Immature natural killer cell (primary cell): ENCODE measurements at places on chromosomes 12 and 14.

DNA sequence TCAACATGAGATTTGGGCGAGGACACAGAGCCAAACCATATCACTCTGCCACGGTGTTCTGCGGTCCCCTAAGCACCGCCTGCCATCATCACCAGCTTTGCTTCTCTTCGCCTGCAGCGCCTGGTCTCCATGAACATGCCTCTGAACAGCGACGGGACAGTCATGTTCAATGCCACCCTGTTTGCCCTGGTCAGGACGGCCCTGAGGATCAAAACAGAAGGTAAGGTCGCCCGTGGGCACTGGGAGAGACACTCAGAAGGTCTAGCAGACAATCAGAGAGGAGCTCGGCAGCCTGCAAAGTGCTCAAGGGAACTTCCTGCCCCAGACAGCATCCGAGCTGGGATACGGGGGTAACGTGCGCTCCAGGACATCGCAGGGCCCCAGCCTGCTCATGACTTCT is 126.0 kb upstream of the FKBP4 start:
- DNase-seq, result no peak

GRCh38 chr12:91098941-91099340 is 12.4 kb downstream of the LUM start:
- no peak for DNase-seq

DNA sequence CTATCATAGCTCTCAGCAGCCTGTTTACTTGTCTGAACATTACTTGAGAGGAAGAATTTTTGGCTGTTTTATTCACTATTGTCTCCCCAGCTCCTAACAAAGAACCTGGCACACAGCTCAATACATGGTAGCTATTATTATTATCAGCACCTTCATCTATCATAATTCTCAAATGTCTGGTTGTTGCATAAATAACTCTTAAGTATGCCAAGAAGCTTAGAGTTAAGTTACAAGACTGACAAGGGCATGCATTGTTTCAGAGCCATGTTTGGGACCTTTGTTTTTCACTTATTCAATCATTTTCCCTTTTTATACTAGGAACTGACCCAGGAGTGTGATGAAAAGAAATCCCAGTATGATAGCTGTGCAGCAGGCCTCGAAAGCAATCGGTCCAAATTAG is 77.5 kb upstream of the ATP2A2 start:
- DNase-seq, result no peak

- peak; percentile 64 for DNase-seq
Observed at GRCh38 chr14:72518809-72519377, 375.0 kb downstream of the DPF3 start.

DNA sequence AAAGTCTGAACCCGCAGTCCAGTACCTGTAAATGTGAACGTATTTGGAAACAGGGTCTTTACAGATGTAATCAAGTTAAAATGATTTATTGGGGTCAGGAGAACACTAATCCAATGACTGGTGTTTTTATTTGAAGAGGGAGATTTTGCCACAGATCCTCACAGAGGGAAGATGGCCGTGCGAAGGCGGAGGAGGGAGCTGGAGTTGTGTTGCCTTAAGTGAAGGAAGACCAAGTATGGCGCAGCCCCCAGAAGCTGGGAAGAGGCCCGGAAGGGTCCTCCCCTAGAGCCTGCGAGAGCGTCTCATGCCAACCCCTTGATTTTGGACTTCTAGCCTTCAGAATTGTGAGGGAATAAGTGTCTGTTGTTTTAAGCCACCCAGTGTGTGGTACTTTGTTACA is 102.8 kb upstream of the NUDT4 start:
- no peak for DNase-seq

DNA sequence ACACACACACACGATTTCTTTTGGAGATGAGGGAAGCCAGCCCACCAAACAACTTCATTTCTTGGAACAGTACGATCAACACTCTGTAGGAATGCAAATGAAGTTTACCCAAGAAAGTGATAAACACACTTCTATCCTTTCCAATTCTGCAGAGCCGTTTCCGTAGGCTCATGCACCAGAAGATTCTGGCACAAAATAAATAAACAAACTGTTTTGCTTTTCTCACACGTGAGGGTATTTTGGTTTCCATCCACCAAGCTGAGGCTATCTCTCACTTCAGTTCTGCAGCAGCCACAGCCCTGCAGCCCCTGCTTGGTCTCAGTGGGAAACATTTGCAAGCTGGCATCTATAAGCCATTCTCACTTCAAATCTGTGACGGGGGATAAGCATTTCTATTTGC is 15.3 kb upstream of the TSPAN11 start:
- no peak for DNase-seq

GRCh38 chr12:27186022-27186839 is 57.9 kb upstream of the STK38L start:
- no peak for DNase-seq

DNA sequence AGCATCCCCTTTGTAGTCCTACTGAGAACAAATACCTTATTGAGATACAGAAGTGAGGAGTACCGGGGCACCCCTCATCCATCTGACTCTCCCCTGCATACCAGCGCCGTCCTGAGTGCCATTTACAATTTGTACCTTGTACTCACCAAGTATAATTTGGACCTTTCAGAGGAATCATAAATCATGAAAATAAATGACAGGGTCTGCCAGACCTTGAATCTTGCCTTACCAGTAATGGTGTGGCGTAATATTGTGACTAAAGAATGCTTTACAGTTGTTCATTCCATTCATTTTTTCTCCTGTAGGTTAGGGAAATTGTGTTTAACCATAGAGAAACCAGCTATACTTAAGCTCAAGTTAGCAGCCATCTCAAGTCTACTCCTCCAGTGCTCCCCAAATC is 243.7 kb upstream of the RGS6 start:
- no peak for DNase-seq

- DNase-seq, result no peak
Observed at GRCh38 chr14:70454731-70455130, 2.8 kb downstream of the ADAM21 start.

- DNase-seq, result no peak
Observed at GRCh38 chr12:7681535-7681934, 14.0 kb downstream of the GDF3 start.

- no peak for DNase-seq
Observed at GRCh38 chr14:92555465-92556111, 42.0 kb downstream of the RIN3 start.

GRCh38 chr12:84960918-84961317 is 48.3 kb upstream of the SLC6A15 start:
- DNase-seq, result no peak

DNA sequence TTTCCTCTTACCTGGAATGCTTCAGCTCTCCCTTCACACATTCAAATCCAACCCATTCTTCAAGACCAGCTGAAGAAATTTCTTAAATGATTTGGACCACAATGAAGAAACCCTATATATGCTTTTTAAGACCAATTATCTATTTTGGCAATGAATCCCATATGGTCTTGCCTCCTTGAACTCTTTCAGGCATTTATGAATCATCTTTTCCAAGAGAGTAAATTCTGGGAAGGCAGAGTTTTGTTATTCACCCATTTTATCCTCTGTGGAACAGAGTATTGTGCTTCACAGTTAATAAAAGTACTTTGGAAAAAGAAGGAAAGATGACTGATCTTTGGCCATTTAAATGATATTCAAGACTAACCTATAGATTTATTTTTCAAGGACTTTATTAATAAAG is 14.0 kb downstream of the GIT2 start:
- no peak for DNase-seq

- no peak for DNase-seq
Observed at GRCh38 chr12:111457577-111457976, 51.9 kb downstream of the SH2B3 start.

DNA sequence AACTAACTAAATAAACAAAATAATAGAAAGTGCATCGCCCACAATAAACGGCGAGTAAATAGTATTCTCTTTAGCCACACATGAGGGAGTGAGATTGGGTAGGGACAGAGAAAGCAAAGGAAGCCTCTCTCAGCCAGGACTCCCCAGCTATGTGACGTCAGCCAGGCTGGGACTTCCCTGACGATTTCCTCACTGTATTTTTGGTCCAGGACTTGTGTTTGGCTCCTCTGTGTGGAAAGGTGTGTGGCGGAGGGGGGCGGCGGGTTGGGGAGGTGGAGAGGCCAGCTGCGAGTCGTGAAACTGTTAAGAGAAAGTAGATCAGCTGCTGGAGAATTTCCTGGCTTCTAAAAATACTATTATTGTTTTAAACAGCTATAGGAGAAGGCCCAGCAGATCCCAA is 1124.6 kb downstream of the AACS start:
- no peak for DNase-seq

GRCh38 chr12:19034937-19035336 is 94.6 kb upstream of the PLEKHA5 start:
- no peak for DNase-seq

GRCh38 chr14:37590428-37591139 is 4.5 kb downstream of the FOXA1 start:
- DNase-seq, result no peak

- no peak for DNase-seq
Observed at GRCh38 chr12:12028668-12029402, 41.9 kb upstream of the BCL2L14 start.

DNA sequence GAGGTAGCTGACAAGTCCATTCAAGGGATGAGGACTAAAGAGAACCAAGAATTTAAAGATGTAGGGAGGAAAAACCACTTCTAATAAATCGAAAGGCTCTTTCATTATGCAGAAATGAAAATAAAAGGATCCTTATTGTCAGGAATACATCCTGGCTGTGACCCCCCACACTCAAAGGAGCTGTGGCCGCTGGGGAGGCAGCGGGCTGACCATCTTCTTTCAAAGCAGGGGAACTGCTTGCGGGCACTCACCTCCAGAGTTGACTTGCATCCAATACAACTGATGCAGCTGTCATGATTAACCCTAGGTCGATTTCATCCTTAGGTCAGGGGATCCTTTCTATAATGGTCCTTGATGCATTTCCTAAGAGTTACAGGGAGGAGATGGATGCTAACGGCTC is 35.3 kb downstream of the TRAFD1 start:
- no peak for DNase-seq

DNA sequence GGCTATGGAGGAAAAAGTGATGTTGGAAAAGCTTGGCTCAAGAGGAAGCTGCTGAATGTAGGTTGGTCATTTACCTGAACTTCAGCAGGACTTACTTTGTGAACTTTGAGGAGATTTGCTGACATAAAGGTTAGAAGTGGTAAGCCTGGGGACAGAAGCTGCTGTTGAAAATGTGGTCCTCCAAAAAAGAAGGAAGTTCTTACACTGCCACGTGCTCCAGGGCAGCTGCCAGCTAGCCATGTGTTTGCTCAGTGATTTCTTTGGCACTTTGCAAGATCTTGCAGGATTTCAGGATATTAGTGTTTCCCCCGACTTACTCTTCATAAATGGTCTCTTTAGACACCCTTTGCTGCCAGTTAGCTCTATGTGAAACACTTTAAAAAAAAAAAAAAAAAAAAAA is 14.8 kb upstream of the DYRK2 start:
- no peak for DNase-seq

DNA sequence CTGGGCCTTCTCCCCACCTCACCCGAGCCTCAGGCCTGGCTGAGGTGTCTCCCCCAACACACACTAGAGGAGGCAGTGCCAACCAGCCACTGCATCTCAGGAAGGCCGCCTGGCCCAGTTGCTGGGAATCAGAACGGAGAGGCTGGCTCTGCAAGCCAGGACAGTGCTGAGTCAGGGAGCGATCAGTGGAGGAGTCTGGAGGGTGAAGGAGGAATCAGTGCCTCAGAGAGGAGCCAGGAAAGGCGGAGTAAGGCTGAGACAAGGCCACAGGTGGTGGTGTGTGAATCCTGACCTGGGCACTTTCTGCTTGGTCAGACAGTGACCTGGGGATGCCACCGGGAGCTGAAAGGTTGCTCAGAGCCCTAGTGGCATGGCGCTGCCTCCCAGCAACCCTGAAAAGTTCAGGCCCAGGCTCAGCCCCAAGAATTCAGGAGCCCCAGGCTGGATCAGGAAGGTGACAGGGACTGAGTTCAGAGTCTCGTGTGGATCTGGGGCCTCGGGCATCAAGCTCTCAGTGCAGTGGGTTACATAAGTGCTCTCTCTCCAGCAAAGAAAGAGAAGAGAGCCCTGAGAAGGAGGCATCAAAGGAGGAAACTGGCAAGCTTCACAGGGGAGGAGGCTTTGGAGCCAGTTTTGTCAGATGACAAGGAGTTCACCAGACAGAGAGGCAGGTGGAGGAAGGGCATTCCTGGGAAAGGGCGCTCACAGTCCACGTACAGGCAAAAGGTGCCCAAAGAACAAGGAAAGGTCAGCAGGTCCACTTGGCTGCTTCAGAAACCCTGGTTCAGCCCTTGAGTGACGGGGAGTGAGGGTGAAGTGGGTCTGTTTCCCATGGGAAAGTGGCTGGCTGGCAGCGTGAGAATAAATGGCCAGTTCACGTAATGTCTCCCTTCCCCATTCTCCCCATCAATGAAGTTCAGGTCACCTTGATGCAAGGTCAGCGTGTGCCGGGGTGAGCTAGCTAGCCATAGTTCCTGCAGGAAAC is 87.8 kb downstream of the ZFP36L1 start:
- no peak for DNase-seq

DNA sequence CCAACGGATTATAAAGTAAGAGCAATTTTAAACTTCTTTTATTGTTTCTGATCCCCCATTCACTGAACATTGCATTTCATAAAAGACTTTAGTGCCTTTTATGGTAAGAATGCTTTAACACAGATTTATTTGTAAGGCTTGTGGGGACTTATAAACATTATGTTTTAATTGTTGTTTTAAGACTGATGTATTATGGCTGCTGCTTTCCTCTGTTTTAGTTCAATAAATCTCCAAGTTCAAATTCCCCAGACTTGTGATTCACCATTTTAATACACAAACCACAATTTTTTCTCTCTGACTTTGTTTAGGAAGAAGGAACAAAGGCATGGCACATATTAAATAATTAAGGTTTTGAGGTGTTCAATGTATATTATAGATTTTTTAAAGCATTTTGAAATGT is 753.3 kb downstream of the SLC6A15 start:
- DNase-seq, result no peak

- no peak for DNase-seq
Observed at GRCh38 chr14:36659010-36659821, 2.4 kb upstream of the PAX9 start.

GRCh38 chr12:95574799-95575452 is 23.6 kb upstream of the USP44 start:
- no peak for DNase-seq

DNA sequence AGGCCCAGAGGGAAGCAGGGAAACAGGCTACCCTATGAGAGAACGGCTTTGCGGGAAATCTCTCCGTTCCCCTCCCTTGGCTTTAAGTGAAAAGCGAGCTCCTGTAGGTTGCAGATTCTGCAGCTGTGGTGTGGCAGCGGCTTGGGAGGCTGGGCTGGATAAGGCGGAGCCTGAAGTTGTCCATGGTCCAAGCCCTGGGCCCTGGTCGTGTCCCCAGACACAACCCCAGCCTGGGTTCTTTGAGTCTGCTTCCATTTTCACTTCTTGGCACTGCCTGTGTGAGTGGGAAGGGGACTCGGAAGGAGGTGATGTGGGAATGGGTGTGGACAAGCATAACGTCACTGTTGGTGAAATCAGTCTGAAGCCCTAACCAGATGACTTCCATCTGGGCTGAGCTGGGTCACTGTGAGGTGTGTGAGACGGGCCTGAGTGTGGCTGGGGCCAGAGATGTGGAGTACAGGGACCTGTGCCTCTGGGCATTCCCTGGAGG is 43.0 kb upstream of the CTDSP2 start:
- no peak for DNase-seq

- DNase-seq, result no peak
Observed at GRCh38 chr12:62684570-62685295, 218.1 kb downstream of the MON2 start.
